ENCODE measurements at places on chromosomes 6 and 20.
A peak's percentile ranks its signal among the peaks of the same experiment; 100 is the strongest.

GRCh38 chr6:168411793-168412192 is 29.2 kb upstream of the SMOC2 start:
- no peak for DNase-seq

DNA sequence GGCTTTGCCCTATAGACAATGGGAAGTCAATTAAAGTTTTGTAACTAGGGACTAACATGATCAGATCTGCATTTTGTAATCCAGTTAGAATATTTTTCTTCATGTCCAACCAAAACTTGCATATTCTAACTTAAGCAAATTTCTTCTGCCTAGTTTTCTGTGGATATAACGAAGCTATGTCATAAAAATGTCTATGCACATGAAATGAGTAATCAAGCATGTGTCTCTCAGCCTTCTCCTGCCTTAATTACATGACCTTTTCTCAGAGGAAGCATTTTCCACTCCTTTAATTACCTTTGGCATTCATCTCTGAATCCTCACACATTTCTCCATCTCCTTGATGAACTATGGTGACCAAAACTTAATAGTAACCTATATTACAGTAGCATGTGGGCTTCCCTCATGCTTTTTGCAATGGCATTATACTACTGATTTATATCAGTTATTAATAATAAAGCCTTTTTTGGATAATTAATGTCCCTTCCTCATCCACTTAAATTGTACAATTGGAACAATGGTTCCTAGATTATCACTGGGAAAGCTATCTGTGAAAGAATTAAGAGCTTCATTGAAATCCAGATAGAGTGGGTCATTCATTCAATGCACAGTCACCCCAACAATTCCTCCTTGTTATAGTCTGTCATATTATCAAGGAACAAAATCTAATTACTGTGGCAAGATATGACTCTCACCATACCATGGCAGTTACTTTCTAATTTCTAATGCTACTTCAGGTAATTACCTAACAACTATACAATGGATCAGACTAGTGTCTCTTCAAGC is 19.1 kb upstream of the FBXO9 start:
- no peak for DNase-seq

- no peak for DNase-seq
Measured at GRCh38 chr20:40956542-40957264, 71.9 kb upstream of the TOP1 start.

GRCh38 chr20:15111654-15112053 is 774.2 kb upstream of the FLRT3 start:
- DNase-seq, result peak; percentile 17

DNA sequence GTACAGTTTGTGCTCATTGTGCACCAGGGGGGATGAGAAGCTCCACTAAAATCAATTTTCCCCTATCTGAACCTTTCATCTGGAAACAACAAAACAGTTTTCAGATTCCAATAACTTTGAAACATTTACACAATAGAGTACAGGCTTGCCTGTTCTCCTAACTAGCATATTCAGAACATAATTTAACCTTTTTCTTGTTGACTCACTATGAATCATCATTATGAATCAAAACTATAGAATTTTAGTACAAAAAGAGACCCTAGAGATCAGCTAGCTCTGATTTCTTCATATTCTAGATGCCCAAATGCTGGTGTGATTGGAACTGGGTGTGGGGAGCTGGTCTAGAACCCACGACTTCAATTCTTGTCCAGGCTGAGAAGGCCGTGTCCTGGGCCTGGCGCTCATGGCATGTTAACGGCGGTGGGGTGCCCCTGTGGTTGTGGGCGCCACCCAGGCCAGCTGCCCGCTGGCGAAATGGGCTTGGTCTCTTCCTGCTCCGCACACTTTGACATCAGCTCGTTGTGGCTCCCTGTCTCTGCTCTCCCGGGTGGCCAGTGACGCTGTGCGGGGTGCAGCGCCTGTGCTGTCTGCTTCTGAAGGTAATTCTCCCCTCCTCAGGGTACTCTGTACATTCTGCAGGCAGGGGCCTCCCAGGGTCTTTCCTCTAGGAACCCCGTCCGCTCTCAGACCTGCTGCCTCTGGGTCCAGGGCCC is 29.9 kb upstream of the AGPAT4 start:
- no peak for DNase-seq

DNA sequence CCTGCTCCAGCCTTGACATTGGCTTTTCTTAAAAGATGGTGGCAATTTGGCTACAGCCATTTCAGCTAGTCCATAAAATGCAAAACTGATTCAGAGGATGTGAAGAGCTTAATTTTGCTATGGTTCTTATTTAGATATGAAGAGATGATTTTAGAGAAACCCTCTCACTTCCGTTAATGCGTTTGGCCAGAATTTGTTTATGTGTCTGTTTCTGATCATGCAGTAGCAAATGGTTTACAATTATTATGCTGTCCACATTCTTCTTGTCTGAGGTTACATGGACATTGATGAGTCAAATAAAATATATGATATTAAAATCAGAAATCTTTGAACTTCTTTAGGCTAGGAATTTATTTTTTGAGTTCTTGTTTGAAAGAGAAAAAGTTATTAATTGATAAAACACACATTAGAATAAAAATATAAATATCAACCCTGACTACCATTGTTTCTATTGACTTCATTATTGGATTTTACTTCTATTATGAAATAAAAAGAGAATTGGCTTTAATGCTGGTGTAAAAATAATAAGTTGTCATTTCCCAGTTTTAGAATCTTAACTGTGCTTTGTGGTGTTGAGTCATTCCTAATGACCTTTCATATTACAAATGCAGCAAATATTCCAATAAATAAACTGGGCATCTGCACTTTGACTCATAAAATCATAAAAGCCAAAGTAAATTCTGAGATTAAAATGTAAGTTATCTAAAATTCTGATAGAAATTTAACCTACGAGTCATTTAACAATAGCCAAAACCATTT is 1286.0 kb upstream of the GJE1 start:
- DNase-seq, result no peak

DNA sequence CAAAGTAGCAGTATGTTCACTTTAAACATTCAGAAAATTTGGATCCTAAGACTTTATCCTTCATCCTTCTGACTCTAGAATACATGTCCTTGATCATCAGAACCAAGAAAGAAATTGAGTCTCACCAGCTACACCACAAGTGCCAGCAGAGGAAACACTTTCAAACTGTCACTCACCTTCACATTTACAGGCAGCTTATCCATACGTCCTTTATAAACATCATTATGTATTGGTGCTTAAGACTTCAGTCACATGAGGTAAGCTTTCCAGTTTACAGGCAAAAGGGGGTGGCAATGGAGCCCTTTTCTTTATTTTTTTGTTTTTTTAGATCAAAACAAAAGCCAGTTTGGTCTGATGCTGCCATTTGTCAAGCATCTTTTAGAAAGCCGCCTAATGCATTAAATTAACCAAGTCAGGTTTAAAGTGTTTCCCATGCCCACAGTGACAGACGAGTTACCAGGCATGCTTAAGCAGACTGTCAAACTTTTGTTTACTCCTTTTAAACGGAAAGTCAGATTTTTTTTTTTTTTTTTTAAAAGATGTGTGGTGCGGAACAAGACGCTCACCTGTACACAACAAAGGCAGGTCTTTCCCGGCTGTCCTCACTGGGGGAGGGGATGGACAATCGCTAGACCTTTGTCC is 952 bp upstream of the BRPF3 start:
- DNase-seq, result no peak

DNA sequence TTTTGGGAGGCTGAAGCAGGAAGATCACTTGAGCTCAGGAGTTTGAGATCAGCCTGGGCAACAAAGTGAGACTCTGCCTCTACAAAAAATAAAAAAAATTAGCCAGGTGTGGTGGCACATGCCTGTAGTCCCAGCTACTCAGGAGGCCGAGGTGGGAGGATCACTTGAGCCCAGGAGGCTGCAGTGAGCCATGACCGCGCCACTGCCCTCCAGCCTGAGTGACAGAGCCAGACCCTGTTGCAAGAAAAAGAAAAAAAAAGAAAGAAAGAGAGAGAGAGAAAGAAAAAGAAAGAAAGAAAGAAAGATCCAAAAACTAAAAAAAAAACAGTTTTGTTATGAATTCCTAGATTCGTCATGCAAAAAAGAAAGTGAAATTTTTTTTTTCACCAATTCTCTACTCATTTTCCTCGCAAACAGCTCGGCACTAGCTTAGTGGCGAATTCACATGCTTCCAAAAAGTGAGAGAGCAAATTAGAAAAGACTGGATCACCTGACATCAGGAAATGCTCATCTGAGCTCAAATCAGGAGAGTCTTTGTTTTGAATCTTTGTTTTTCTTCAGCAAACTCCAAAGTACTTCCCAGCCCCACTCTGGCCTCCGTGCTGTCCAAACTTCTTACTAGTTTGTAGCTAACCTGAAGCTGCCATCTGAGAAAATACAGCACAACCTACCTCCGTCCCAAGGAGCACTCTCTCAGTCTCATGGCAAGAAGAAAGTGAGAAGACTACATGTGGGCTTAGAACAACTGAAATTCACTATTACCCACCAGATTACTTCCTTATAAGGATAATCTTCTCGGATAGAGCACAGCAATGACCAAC is 27.0 kb downstream of the IPCEF1 start:
- no peak for DNase-seq

DNA sequence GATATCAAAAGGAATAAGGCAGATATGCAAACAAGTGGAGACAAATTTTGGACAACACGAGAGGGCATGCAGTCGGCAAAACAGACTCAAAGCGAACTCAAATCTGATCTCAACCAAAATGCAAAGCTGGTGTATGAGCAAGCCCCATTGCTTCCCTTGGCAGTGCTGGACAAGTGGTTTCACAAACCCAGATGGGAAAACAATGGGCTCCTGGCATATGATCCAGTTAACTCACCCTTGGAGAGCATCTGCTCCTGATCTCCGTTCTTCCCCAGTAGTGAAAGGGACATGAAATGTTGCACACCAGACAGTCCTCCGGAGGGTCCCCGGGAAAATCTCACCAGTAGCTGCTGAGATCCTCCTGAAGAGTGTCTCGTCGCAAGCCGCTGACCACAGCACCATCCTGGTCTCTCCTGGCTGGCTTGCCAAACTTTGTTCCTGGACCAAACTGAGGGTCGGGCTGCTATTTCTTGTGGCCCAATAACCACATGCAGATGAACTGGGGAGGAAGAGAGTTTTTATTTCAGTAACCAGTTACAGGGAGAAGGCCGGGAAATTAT is 84.3 kb upstream of the THBS2 start:
- no peak for DNase-seq

- no peak for DNase-seq
Measured at GRCh38 chr20:7848351-7848750, 91.9 kb downstream of the HAO1 start.

- no peak for DNase-seq
Measured at GRCh38 chr6:38133932-38134703, 314.6 kb downstream of the ZFAND3 start.

GRCh38 chr6:22029171-22029570 is 267.7 kb downstream of the PRL start:
- DNase-seq, result no peak

DNA sequence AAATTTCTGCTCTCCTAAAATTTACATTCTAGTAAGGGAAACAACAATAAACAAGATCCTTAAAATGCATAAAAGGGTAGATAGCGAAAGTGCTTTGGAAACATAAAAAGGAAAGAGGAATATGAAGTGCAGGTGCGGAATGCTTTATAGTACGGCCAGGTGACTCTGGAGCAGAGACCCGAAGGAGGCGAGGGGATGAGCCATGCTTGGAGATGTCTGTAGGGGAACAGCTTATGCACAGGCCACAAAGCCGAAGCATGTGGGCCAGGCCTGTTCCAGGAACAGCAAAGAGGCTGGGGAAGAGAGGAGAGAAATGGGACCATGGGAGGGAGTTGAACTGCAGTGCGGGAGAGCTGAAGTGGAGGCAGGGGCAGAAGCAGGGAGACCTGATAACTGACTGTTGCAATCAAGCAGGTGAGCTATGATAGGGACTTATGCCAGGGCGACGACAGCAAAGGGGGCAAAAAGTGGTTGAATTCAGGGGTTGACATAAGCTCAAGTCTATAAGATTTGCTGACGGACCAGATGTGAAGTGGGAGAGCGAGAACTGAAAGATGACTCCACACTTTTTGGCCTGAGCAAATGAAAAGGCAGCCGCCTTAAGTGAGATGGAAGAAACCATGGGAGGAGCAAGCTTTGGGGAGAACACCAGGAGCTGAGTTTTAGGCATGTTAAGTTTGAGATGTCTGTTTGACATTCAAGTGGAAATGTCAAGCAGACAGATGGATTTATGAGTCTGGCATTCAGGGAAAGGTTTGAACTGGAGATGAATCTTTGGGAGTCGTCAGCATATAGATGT is 83.1 kb downstream of the CNBD2 start:
- no peak for DNase-seq

DNA sequence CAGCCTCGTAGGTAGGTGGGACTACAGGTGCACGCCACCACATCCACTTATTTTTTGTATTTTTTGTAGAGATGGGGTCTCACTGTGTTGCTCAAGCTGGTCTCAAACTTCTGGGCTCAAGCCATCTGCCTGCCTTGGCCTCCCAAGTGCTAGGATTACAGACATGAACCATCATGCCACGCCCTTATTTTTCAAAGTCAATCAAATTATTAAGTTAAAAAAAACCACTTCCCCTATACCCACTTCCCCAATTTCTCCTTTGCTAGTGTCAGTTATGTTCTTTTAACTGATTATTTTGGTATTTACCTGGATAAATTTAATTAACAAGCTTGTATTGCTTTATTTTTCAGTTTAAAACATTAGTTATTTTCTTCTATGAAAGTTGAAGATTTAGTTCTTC is 49.6 kb downstream of the RIOK1 start:
- no peak for DNase-seq

DNA sequence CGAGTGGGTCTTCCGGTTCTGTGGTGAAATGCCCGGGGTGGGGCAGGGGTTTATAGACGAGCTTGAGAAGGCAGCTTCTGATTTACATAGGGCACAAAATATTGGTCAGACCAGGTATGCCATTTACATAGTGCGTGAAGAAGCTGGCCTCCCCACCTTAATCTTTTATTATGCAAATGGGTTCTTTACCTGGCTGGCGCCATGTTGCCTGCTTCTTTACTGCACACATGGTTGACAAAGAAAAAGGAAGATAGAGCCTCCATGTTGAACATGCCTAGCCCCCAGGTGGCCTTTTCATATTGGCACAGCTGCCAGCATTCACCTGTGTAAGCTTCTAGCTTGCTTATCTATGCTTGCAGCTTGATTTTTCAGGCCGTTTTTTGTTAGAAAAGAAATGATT is 276.2 kb downstream of the PHACTR1 start:
- DNase-seq, result no peak

DNA sequence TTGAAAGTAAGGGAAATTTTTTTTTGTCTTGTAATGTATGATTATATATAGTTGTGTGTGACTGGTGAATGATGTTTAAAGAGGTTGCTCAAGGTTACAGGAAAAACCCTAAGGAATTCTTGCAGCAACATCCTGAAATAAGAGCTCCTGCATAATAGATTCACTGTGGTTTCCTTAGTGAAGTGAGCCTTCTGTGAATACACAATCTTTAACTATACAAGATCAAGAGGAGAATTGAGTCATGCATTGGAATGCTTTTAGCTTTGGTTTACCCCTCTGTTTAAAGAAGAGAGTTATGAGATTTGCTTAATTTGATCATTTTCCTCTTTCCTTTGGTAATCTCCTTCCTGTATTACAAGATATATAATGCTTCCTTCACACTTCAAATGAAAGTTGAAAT is 141.6 kb upstream of the EYA4 start:
- DNase-seq, result no peak

- DNase-seq, result no peak
Measured at GRCh38 chr6:133774356-133774755, 114.6 kb upstream of the TCF21 start.

- DNase-seq, result no peak
Measured at GRCh38 chr6:90508753-90509152, 78.1 kb downstream of the MAP3K7 start.

GRCh38 chr20:62828511-62829230 is 11.8 kb downstream of the COL9A3 start:
- DNase-seq, result no peak

All from DMS153 (cell line).